ENCODE measurements at places on chromosomes 13 and 19.

DNA sequence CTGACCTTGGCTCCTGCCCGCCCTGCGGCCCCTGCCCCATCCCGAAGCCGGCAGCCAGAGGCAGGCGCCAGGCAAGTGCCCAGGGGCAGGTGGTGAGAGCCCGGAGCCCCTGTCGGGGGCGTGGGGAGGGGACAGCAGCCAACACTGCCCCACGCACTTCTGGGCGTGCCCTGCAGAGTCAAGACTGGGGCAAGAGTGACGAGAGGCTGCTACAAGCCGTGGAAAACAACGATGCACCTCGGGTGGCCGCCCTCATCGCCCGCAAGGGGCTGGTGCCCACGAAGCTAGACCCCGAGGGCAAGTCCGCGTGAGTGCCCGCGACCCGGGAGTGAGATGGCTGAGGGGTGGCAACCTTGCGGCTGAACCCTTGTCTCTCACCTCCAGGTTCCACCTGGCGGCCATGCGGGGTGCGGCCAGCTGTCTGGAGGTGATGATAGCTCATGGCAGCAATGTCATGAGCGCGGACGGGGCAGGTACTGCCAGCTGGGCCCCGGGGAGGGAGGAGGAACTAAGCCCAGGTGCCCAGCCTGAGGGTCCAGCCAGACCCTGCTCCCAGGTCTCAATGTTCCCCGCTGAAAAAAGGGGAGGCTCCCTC lies 17.3 kb downstream of the ANKRD24 start:
- no peak for DNase-seq

GRCh38 chr13:43134868-43135267 lies 111.5 kb downstream of the DNAJC15 start:
- DNase-seq, result no peak

DNA sequence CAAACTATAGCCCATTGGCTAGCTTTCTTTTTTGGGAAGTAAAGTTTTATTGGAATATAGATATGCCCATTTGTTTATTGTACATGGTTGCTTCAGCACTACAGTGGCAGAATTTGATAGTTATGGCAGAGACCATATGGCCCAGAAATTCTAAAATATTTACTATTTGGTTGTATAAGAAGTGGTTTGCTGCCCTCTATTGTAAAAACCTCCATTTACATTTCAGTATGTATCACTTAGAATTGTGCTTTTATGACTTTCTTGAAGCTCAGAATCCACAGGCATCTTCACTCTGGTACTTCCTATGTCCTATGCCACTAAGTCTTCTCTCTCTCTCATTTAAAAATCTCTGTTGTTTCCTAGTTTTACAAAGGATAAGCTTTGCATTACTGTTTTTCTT lies 37.7 kb downstream of the DLEU7 start:
- no peak for DNase-seq

- DNase-seq, result no peak
Measured at GRCh38 chr19:56612737-56613136, 17.6 kb downstream of the ZNF71 start.

DNA sequence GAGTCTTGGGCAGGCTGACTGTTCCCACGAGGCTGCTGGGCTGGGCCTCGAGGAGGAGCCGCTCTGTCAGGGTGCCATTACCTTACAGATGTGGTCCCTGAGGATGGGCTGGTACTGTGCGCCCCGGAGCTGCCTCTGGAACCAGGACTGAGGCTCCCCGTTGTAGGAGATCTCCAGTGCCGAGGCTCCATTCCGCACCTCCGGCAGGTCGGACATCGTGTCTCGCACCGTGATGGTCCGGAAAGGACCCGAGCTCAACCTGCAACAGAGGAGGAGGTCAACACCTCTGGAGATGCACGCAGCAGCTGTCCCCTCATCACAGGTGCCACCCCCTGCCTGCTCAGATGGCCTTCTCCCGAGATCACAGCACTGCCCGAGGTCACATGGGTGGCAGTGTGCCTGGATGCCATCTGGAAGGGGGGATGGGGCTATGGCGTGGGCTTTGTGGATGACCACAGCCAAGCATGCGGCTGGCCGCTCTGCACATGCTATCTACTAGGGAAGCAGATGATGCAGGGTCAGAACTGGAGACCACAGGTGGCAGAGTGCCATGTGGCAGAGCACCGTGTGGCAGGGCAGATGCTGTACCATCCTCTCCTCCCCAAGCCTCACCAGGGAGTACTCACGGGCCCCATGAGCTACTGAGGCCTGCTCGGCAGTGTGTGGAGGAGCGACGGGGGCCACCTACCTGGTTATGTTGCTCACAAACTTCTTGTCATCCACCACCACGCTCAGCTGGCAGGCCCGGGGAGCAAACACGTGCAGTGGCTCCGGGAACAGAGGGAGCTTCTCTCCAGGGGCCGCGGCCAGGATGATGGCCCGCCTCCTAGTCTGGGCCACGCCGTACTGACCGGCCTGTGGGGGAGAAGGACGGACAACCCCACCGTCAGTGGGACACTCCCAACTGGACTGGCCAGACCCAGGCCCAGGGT lies 18.3 kb upstream of the EIF3G start:
- DNase-seq, result no peak

- DNase-seq, result no peak
Measured at GRCh38 chr19:44212866-44213346, 574 bp downstream of the ZNF227 start.

DNA sequence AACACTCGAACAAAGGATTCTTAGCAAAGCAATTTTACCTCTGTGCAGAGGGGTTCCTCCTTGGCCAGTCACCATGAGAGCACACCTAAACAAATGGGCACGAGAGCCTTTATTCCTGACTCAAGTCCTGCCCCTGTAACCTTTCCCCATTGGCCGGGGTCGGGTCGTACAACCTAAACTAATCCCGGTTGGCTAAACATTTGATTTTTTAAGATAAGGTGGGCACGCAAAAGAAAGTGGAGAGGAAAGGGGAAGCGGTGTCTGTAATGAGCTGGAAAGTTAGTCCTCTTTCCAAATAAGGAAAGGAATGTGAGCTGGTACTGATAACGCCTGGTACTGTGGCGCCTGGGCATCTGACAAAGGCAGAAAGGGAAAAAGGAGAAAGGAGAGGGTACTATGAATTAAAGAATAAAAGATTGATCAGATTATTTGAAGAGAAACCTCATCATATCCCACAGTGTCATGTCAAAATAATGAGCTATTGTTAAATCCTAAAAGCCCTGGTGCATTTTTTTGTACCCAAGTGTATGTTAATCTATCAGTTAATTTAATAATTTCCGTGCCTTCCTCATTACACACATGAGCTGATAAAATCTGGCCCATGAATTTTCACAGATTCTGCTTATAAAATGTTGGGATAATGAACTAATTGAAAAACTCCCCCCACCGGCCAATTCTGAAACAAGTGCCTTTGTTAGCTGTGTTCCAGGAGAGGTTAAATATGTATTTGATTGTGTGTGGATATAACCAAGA lies 335.7 kb downstream of the RFC3 start:
- DNase-seq, result no peak

DNA sequence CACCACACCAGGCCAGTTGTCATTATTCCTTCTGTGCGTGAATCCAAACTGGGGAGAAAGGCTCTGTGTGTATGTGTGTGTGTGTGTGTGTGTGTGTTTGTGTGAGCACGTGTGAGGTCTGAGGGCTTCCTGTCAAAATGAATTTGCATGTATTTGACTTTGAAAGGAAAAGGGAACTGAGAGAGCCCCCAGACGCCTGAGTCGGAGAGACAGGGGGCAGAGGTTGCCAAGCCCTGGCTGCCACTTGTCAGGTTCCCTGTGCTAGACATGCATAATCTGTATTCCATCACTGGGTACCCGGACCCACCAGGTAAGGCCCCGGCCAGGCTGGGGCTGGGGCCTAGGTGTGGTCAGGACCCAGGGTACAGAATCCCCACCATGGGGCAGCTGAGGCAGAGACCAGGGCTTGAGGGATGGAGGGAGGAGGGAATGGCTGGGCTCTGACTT lies at the start of gene CLEC17A:
TSS of gene CLEC17A (plus strand) at position 191 of the 447 bp plus-strand sequence. CDS start at position 268, 77 bp downstream.
- no peak for DNase-seq

Measured in stimulated activated CD8-positive, alpha-beta memory T cell treated with anti-CD3 and anti-CD28 coated beads, Interleukin-7, amount 100 ng/mL, for 1 hour (primary cell).